ENCODE measurements at places on chromosomes 3 and 15.

DNA sequence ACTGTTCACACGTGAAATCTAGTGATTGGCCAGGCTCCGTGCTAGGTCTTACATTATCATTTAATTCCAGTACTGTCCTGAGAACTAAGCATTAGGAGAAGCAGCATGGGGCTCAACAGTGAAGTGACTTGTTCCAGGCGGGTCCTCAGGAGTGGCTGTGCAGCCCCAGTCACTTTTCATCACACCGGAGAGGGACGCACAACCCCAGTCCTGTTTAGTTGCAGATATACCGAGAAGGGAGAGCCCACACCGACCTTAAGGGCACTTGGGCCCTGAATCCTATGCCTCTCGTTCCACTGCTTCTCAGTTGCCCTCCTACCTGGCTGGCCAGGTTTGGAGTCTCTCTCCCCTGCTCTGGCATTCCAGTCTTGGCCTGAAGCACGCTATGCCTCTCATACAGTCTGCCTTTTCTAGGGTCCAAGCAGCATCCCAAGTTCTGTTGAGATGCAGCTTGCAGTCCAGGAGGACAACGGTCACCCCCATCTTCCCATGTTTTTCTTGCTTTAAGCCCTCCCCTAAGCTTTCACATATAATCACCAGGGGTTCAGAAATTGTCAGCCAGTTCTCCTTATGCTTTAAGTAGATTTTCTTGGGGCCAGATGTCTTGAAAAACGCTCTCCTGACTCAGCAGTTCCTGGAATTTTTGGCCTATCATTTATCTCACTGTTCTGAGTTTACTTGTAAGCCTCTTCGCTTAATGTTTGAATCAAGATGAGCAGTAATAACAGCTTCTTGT is 10.1 kb downstream of the FAM131A start:
- no peak for DNase-seq

DNA sequence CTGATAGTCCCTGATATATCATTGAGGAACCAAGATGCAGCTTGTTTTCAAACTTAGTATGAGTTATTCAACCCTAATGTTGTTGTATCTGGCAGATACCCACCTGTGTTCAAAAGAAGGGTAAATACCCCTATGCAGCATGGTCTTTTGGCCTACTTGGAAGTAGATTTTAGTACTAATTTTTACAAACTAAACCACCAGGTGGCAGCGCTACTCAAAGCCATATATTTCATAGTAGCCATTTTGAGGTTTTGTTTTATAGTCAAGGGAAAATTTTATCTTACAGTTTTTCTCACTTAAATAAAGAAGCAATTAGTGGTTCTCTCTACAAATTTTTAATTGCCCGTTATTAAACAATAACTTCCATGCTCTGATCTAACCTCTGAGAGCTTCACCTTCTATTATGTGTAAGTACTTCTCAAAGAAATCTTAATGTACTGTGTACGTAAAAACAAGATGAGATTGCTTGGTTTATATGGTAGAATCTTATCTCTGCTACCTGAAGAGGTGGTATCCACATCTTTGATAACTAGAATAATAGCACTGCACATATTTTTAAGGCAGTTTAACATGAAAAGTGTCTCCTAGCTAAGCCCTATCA is 31.5 kb upstream of the MLF1 start:
- DNase-seq = peak; percentile 17

GRCh38 chr15:42419369-42419768 is 60.1 kb downstream of the CAPN3 start:
- no peak for DNase-seq

DNA sequence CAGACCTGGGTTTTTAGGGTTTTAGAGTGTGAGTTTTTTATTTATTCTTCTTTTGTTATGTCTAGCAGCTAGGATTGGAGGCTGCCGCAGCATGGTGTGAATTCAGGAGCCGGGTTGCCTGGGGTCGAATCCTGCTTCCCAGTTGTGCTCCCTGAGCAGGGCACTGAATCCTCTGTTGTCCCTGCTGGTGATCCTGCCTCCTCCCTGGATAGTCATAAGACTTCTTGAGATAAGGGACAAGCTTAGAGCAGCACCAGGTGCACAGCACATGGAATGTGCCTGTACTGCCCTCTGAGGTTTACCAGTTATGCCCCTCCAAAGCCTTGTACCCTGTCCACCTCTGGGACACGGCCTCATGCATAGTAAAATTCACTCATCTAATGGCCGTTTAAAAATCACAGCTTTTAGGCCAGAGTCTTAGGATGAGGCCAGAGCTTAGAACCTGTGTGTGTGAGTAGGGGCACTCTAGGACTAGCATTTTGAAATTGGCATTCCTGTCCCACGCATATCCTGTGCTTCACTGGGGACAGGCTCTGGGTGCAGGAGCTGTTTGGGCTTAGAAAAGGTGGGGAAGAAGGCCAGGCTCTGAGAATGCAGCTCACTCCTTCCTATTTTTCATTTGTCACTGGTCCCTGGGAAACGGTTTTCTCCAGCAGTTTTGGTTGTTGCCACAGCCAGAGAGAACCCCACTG is 47.7 kb downstream of the CHCHD6 start:
- no peak for DNase-seq

GRCh38 chr15:31494786-31495185 is 168.2 kb downstream of the KLF13 start:
- no peak for DNase-seq

GRCh38 chr15:62545467-62546227 is 380.6 kb upstream of the C2CD4B start:
- DNase-seq = no peak

- peak; percentile 67 for DNase-seq
Observed at GRCh38 chr3:10192953-10193691, 28.4 kb downstream of the IRAK2 start.

DNA sequence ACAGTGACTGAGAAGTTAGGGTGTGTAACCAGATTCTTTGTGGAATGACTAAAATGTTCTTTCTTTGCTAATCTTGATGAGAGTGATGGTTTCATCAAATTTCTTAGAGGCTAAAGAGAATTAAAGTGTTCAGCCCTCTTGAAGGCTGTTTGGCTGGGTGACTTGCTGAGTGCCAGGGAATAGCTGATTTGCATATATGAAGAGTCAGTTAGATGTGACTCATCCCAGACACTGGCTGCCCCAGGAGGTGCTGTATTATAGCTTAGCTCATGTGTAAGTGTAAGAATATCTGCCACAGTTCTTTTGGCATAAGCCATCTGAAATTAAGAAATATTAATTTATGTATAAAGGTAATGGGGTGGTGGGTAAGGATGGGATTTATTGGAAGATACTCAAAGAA is 535.1 kb downstream of the NLGN1 start:
- DNase-seq = no peak

Data from HTR-8/SVneo (cell line).